ENCODE measurements at places on chromosomes 2 and 18.

DNA sequence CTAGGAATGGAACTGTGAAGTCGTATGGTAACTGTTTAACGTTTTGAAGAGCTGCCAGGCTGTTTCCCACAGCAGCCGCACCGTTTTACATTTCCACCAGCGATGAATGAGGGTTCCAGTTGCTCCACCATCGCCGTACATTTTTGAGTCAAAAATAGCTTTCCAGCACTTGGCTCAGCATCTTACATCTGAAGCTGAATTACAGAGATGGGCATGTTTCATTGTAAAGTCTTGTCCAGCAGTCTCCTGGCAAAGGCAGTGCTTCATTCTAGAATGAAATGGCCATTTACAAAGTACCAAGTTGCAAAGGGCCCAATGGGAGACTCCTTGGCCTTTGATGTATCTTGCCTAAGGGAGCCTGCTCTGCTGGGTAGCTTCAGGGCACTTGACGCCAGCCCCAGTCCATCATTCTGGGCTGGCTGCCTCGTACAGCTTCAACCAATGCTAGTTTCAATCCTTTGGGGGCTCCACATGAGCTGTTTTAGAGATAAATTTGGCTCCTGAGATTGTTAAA lies 45.1 kb downstream of the ATIC start:
- no peak for DNase-seq

DNA sequence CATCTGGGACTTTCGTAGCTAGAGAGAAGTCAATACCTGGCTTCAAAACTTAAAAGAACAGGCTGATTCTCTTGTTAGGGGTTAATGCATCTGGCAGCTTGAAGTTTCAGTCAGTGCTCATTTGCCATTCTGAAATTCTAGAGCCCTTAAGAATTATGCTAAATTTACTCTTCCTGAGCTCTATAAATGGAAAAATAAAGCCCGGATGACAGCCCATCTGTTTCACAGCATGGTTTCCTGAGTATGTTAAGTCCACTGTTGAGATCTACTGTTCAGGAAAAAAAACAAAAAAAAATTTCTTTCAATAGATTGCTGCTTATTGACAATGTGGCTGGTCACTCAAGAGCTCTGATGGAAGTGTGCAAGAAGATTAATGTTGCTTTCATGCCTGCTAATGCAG lies 101.3 kb upstream of the RPE start:
- no peak for DNase-seq

DNA sequence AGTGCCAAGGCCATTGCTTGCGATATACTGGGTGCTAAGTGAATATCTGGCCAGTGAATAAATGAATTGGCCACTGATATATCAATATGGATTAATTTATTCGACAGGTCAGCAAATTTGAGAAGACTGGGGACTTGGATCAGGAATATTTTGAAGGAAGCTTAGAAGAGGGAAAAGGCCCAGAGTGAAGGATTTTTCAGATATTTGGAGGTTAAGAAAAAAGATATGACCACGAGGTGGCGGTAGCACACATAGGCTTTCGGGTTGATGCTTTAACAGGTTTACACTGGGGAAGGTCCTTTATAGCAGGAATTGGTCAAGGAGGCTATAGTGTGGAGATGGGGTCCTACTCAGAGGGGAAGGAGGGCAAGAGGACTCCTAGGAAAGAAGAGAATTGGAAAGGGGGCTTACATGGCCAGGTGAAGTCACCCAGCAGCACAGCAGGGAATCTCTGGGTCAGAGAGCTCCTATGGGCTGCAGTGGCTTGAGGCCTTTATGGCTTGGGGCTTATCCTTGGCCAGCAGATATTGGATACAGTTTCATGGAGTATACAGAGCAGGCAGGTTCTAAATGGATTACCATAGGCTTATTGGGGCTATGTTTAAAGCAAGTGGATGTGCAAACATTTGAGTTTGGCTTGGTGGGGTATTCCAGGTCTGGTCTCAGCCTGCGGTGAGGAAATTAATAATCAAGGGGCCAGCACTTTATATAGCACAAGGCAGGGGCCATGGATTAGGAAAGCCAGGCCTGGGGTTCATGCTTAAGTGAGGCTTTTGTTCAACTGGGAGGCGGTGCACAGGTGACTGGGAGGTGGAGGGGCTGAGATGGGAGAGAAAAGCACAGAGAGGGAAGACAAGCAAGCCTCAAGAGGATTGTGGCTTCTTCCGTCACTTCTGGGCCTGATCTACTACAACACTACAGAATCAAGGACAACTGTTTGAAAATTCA lies 9.7 kb downstream of the IL1RN start:
- DNase-seq, result peak; percentile 33

DNA sequence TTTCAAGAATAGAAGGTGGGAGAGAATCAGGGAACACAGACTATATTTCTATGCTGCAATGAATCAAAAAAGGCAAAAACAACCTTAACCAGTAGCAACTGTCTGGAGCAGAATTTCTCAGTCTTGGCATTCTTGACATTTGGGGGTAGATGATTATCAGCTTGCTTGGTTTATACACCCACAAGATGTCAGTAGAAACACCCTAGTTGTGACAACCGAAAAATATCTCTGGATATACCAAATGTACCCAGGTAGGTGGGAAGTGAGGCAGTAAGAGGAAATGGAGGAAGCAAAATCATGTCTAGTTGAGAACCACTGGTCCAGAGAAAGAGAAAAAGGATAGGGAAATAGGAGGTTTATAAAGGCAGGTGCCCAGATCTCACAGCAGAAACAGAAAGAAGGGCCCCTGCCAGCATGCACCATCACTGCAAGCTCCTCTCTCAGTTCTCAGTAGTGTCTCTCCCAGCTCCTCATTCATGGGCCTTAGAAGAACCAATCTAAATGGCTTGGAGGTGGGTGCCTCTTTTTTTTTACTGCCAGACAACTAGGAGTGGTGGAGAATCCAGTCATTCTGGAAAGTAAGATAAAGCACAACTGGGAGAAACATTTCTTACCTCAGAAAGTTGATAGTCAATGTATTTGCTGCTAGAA lies 50.4 kb downstream of the MBD2 start:
- no peak for DNase-seq

GRCh38 chr2:85886590-85886989 lies 2.2 kb downstream of the ST3GAL5 start:
- DNase-seq, result no peak

DNA sequence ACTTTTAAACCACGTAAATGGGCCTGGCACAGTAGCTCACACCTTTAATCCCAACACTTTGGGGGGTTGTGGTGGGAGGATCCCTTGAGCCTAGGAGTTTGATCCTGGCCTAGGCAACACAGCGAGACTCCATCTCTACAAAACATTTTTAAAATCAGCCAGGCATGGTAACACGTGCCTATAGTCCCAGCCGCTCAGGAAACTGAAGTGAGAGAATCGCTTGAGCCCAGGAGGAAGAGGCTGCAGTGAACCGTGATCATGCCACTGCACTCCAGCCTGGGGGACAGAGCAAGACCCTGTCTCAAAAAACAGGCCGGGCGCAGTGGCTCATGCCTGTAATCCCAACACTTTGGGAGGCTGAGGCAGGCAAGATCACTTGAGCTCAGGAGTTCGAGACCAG lies 12.2 kb downstream of the ROCK1 start:
- DNase-seq, result no peak

GRCh38 chr2:168439536-168439935 lies 16.5 kb upstream of the CERS6 start:
- no peak for DNase-seq

DNA sequence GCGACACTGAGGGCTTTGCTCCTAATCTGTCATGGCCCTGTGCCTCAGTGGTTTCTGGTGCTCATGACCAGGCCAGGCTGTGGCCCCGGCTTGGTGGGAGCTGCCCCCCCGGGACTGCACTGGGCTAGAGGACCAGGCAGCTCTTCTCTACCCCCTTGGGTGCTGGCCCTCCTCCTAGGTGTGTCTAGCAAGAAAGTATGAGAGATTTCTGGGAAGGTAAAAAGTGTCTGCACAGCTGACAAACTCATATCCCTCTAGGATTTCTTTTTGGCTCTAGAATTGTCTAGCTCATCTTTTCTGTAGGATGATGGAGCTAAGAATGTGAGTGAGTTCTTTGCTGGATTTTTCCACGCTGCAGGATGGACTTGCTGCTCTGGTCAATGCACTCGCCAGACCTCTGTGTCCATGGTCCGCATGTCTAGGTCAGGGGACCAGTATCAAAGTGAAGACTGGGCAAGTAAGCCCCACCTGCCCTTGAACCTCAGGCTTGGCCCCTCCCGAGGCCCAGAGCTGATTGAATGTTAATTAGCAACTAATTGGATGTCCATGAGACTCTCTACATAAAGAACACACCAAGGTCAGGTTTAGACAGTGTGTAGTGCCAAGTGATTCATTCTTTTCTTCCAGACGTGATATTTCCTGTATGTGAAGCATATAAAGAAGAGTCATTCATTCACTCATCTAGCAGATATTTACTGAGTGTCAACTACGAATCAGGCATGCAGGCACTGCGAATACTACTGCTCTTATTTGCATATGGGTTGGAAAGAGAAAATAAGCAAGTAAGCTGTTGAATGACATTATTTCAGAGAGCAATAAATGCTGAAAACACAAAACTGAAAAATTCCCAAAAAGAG lies 15.6 kb upstream of the PSD4 start:
- no peak for DNase-seq

- no peak for DNase-seq
These were observed 2.5 kb downstream of the PAX3 start for GRCh38 chr2:222296311-222296741.

DNA sequence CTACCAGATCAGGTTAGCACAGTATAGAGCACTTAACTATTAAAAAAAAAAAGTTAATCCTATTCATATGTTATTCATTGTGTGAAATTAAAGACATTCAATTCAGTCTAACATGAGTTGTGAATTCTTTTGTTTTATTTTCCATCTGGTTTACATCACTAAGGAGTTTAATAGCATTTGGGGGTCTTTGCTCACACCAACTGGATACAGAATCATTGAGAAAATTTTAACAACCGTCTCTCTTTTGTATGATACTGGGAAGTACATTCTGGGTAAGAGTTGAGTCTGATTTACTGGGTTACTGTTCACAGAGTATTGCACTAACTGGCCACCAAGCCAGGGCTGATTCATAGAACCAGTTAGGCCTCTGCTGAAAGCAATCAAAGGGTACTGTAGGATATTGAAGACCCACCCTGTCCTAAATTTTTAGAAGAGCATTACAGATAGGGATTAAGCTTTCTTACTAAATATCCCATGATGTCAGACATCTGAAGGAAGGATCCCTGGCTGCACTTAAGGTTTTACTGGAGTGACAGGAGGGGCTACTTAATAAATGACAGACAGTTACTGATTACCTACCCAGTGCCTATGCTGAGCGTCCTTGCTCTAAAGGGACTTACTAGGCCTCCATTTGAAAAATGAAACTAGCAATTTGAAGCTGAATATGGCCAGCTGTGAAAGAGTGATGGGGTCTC lies 387.9 kb downstream of the SETBP1 start:
- DNase-seq, result no peak

GRCh38 chr2:113406114-113406513 lies 31.4 kb upstream of the ZNG1B start:
- DNase-seq, result no peak

DNA sequence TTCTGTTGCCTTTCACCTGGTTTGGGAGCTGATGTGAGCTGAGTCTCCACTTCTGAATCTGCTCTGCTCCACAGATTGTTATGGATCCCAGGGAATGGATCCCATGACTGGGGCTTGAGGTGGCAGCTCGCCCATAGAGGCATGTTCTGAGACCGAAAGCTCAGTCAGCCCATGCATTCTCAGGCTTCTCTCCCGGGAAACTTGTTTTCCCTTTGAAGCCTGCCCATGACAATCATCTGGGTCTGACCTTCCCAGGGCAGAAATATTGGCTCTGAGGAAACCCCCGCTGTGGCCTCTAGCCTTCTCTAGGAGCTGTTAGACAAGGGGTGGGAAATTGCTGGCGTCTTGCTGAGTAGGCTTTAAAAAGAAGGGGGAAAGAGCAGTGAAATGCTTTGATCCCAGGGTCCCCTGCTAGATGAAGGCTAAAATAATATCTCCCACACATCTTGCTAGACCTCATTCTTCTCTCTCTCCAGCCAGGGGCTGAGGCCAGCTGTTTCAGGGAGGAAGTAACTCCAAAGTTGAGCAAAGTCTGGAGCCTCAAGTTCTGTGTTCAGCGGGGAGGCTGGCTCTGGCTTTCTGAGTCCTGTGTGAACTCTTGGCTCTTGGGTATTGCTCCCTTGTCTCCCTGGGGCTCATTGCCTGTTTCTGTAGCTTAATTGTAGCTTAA lies 2.0 kb downstream of the VAMP8 start:
- no peak for DNase-seq
